GM23248 (cell line): ENCODE measurements at places on chromosomes 4 and X. TPM values are rescaled to one million over a fixed set of nuclear protein-coding genes. Genes with fewer than 3 reads are reported as not detected.

DNA sequence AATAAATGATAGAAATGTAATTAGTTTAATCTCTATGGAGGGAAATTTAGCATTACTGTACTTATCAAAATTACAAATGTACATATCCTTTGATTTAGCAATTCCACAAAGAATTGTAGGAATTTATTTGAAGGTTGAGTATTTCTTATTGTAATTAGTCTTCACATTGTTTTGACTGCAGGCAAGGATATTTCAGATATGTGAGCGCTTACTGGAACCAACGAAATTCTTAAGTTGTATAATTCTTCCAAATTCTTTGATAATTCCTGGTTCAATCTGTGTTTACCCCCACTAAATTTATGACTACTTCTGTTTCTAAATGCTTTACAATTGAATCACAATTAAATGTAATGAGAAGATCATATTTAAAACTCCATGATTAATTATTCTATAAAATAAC lies 26.9 kb upstream of the WWC2 start:
- DNase-seq = no peak
- no peak overlapping the region for H3K4me3 ChIP-seq
- H3K27me3 ChIP-seq = no peaks in the 10 kb centered on the region

UGT2B15 gene
- not detected in 2 replicates for polyA plus RNA-seq

MAGEB1 gene
- polyA plus RNA-seq = not detected in 2 replicates

DNA sequence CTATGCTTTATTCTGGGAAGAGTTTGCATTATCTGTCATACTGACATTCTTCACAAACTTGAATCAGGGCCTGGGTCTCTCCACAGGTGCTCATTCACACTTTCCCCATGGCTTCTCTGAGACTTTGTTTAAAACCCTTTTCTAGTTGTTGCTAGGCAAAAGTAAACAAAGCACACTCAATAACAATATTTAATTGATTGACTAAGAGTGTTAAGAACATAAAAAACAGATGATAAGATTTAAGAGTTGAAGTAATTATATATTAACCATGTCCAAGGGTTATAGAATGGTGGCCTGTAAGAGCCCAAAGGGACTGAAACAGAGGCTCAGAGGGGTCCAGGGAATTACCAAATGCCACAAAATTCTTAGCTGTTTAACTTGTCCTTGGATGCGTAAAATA lies 7.1 kb downstream of the MAOA start:
- H3K4me1 ChIP-seq = no peaks in the 10 kb centered on the region
- no peak for DNase-seq
- no peaks in the 10 kb centered on the region for H3K27me3 ChIP-seq
- no peaks in the 10 kb centered on the region for H3K36me3 ChIP-seq
- H3K27ac ChIP-seq = no peak overlapping the region
- no peak overlapping the region for H3K4me3 ChIP-seq

- no peak overlapping the region for H3K4me3 ChIP-seq
- peak; percentile 86 for DNase-seq
- no peaks in the 10 kb centered on the region for H3K36me3 ChIP-seq
- H3K4me1 ChIP-seq = peaks cover 12% of the 10 kb centered on the region; the same call in 1 of the 2 replicates
- peak overlapping the region; percentile 33; the same call in 1 of the 2 replicates for H3K27ac ChIP-seq
These were observed 101.2 kb downstream of the ZNF674 start for GRCh38 chrX:46444011-46444410.

PDLIM3 gene
- polyA plus RNA-seq = 0.51 and 0.69 TPM in 2 replicates

NUDT9 gene
- polyA plus RNA-seq = 34.8 and 36.4 TPM in 2 replicates

YY2 gene
- 1.5 and 1.9 TPM in 2 replicates for polyA plus RNA-seq

DNA sequence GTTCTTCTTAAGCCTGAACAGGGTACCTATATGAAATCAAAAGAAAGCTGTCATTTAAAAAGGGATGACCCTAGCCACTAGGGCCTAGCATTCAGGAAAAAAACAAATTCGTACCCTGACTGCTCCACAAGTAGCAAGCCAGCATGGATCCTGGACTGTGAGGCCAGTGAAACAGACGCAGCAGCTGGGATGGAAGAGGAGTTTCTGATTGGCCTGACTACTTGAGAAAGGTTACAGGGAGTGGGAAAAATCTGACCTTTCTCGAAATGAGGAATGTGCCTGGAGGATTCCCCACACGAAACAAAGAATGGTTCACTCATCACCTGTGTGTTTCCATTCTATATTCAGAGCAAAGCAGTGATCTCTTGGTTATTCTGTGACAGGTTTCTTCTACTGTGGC lies 87.6 kb upstream of the JADE1 start:
- no peak overlapping the region for H3K4me3 ChIP-seq
- H3K27ac ChIP-seq = no peak overlapping the region
- H3K4me1 ChIP-seq = peaks cover 16% of the 10 kb centered on the region
- no peaks in the 10 kb centered on the region for H3K36me3 ChIP-seq

GRCh38 chr4:128353791-128354190 lies 66.2 kb upstream of the PGRMC2 start:
- H3K4me1 ChIP-seq = peaks cover 62% of the 10 kb centered on the region
- H3K36me3 ChIP-seq = no peaks in the 10 kb centered on the region
- H3K4me3 ChIP-seq = no peak overlapping the region
- DNase-seq = peak; percentile 51
- H3K27me3 ChIP-seq = no peaks in the 10 kb centered on the region

VCX2 gene
- not detected in 2 replicates for polyA plus RNA-seq

- H3K4me3 ChIP-seq = no peak overlapping the region
- H3K36me3 ChIP-seq = no peaks in the 10 kb centered on the region
- no peak overlapping the region for H3K27ac ChIP-seq
- DNase-seq = no peak
- H3K27me3 ChIP-seq = no peaks in the 10 kb centered on the region
These were observed 1860.7 kb upstream of the PCDH10 start for GRCh38 chr4:131288441-131288840.

DNA sequence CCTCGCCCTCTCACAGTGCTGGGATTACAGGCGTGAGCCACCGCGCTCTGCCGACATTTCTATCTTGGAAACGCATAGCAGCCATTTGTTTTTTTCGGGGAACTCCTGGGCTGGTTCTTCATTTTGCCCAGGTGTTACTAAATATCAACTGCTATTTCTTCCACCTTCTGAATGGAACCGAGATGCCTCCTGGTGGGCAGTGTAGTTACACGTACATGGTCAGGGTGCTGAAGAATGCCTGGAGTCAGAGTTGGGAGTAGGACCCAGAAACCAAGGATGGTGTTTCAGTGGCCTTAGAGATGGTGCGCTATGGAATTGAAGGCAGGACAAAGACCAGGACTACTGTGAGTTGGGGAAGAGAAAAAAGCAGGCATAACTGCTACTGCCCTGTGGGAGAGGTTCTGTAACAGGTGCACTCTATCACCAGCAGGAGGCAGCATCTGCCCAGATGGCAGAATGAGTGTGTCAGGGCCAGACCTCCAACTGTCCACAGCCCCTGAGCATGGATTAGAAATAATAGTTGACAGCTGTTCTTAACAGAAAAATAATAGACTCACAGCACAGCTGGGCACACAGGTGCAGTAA lies 81.7 kb downstream of the ZC4H2 start:
- H3K36me3 ChIP-seq = no peaks in the 10 kb centered on the region
- no peaks in the 10 kb centered on the region for H3K4me1 ChIP-seq
- no peak overlapping the region for H3K4me3 ChIP-seq
- no peak overlapping the region for H3K27ac ChIP-seq

MAGED4 gene
- 19.6 and 19.8 TPM in 2 replicates for polyA plus RNA-seq

GRCh38 chr4:71992571-71993312 lies 39.1 kb upstream of the NPFFR2 start:
- DNase-seq = no peak
- H3K27ac ChIP-seq = no peak overlapping the region
- H3K27me3 ChIP-seq = no peaks in the 10 kb centered on the region

GRCh38 chr4:12293906-12294525 lies 865.3 kb upstream of the HS3ST1 start:
- no peak overlapping the region for H3K4me3 ChIP-seq
- no peak for DNase-seq
- H3K27ac ChIP-seq = no peak overlapping the region
- H3K36me3 ChIP-seq = no peaks in the 10 kb centered on the region
- H3K4me1 ChIP-seq = no peaks in the 10 kb centered on the region

DNA sequence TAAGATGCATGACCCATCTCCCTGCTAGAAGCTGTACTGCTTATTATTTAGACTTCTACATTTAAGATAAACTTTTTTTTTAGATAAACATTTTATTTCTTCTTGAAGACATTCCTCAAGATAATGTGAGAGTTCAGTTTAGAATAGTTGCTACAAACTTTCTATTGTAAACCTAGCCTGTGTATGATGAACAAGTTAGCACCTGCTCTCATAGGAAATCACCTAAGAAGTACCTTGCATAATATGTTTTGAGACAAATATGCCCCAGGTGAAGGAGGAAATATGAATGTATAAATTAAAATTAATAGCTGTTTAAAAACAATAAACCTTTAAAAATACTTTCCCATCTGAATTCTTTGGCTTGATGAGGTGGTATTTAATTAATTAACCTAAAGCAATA lies 35.6 kb downstream of the RASGEF1B start:
- no peak for DNase-seq
- no peaks in the 10 kb centered on the region for H3K36me3 ChIP-seq
- no peak overlapping the region for H3K4me3 ChIP-seq
- no peaks in the 10 kb centered on the region for H3K4me1 ChIP-seq
- no peaks in the 10 kb centered on the region for H3K27me3 ChIP-seq

- H3K36me3 ChIP-seq = no peaks in the 10 kb centered on the region
- H3K4me3 ChIP-seq = no peak overlapping the region
- H3K27me3 ChIP-seq = 0 out of 2 replicates have a peak, but pooled peaks cover 18% of the 10 kb centered on the region
- no peaks in the 10 kb centered on the region for H3K4me1 ChIP-seq
- DNase-seq = no peak
These were observed 1.3 kb upstream of the PTTG2 start for GRCh38 chr4:37958932-37959331.

SHROOM2 gene
- 0.63 and 0.68 TPM in 2 replicates for polyA plus RNA-seq

GRCh38 chr4:46503739-46504138 lies 113.8 kb upstream of the GABRA2 start:
- no peak overlapping the region for H3K4me3 ChIP-seq
- DNase-seq = no peak
- H3K4me1 ChIP-seq = no peaks in the 10 kb centered on the region
- H3K36me3 ChIP-seq = no peaks in the 10 kb centered on the region

DNA sequence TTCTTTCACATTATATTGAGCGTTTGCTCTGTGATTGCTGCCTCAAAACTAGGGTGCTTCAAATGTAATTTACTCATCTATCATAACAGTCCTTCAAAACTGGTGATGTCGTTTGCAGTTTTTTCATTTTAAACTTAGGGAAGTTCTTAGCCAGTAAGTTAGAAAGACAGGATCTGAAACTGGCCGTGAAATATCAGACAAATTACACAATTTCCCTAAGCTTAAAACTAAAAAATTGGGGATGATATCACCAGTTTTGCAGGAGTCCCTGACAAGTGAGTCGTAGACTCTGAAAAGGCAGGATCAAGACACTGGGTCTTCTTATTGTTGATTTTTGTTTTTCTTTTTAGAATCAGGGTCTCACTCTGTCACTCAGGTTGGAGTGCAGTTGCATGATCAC lies 44.8 kb downstream of the MOB1B start:
- no peaks in the 10 kb centered on the region for H3K36me3 ChIP-seq
- H3K4me3 ChIP-seq = no peak overlapping the region
- H3K4me1 ChIP-seq = peaks cover 10% of the 10 kb centered on the region
- H3K27me3 ChIP-seq = no peaks in the 10 kb centered on the region
- peak; percentile 7 for DNase-seq
- H3K27ac ChIP-seq = no peak overlapping the region

SPANXD gene
- polyA plus RNA-seq = not detected in 2 replicates

LRIT3 gene
- not detected in 2 replicates for polyA plus RNA-seq
